ENCODE measurements at places on chromosomes 7 and 10.

GRCh38 chr10:131082991-131083481, 228.5 kb downstream of the TCERG1L start:
- DNase-seq = no peak

DNA sequence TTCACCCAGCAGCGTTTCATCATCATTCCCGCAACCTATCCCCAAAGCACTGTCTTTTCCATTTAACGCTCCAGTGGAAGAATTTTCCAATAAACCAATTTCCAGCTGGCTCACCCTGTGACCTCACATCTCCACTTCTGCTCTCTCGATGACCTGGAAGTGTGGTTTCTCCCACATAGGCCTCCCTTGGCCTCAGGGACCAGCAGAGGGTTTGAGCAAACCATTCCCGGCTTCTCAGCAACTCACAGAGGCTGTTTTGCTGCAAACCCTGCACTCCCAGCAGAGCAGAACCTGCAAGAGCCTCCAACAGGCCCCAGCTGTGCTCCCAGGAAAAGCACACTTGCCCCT, 523.0 kb upstream of the FOXK1 start:
- no peak for DNase-seq

DNA sequence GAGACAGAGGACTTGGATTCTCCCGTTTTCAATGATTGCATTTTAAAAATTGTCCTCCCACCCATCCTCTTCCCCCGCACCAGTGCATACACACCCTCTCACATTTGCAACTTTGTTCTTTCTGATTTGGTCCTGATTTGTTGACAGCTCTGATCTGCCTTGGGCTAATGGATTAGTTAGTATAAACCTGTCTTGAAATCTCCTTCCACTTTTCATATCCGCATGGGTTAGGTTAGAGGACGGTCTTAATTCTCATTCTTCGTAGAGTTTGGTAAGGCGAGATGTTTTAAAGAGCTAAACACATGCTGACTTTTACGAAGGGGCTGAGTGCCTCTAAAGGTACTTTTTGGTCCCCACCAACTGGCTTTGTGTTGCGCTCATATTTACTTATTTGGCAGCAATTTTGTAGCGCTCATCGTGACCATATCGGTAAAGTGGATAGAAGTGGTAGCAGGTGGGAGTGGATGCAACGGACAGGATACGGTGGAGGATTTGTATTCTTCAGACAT, 1.1 kb downstream of the AHR start:
- DNase-seq = no peak

DNA sequence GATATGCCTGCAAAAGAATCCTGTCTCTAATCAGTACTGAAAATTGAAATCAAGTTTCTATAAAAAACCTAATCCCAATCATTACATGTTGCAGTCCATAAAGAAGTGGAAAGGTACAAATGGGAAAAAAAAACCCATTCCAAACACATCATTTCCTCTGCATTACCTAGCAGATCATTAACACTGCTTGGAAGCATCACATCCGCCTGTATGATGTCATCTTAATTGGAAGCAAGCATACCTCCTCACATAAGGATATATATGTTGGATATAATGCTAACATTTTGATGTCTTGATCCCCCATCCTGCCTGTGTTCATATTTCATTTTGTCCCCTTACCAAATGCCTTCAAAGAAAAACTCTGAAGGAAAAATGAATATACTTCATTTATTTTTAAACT, 241.3 kb upstream of the AOAH start:
- no peak for DNase-seq

DNA sequence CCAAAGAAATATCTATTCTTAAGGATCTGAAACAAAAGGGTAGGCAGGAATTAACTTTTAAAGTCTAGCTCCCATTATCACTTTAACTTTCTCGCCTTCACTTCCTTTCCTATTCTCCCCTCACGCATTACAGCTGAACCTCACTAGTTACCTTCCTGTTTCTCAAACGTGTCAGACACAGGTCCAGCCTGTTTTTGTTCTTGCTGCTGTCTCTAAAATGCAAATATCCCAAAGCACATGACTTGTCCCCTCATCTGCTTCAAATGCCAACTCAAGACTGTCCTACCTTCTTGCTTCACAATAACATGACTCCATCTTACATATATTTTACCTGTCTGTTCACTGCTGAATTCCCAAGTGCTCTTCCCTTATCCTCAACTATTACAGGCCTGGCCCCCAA, 17.6 kb downstream of the ZDHHC6 start:
- DNase-seq = no peak

GRCh38 chr10:131972474-131973071, 9.2 kb downstream of the BNIP3 start:
- no peak for DNase-seq

DNA sequence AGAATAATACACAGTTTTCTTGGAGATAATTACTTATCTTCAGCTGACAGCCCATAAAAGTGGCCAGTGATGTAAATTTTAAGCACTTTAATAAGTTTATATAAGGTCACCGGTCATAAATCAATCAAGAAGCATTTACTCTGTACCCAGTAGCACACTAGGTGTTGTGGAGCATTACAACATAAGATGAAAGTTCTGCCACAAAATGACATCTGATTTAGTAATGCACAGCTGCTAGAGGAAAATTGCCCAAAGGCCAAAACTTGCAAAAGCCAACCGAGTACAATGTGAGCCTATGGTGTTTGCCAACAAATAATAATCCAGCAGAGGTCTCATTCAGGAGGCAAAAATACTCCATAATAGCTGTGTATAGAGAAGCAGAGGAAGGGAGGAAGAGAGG, 63.6 kb downstream of the GPR37 start:
- DNase-seq = no peak

DNA sequence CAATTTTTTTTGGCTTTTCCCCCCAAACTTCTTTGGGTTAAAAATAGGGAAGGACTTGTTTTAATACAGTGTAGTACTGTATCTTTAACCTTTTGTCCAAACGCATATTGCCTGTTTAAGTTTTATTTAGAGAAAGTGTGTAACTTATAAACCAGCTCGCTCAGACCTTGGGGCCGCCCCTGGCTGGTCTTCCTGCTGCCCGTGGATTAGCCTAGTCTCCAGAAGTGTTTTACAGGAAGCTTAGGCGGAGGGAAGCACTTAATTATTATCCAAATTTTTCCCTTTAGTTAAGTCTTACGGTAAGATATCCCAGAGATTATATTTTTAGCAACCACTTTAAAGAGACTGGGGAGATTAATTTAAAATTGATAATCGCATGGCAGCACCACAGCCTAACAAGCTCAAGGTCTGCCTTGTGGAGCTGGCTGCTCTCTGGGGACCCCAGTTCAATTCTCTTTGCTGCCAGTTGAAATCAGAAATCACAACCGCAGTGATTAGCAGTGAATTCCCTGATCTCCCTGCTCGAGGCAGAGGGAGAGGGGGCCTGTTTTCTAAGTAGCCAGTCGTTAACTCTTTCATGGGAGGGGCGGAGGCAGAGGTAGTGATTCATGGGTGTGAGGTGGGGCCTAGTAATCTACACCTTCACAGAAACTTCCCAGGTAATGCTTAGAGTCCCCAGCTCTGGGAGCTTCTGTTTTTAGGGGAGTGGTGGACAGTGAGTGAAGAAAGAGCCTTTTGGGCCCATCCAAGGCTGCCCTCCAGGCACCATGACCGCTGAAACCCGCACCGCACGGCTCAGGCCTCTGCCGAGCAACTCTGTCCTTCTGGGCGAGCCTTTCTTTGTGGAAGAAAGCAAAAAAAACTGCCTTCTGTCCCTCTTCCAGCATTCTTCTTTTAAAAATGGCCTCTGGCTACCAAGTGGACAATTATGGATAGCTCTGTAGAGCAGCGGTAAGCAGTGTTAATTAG, 548.7 kb upstream of the GALNT17 start:
- no peak for DNase-seq

DNA sequence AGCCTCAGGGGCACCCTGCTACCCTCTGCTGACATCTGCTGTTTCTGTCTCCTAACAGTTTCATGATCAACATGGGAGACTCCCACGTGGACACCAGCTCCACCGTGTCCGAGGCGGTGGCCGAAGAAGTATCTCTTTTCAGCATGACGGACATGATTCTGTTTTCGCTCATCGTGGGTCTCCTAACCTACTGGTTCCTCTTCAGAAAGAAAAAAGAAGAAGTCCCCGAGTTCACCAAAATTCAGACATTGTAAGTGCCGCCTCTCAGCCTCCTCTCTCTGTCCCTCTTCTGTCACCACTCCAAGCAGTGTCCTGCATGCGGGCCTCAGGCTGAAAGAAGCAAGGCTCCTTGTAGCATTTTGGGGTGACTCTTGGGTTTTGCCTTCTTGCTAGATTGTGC, 39.0 kb downstream of the POR start:
- DNase-seq = no peak

DNA sequence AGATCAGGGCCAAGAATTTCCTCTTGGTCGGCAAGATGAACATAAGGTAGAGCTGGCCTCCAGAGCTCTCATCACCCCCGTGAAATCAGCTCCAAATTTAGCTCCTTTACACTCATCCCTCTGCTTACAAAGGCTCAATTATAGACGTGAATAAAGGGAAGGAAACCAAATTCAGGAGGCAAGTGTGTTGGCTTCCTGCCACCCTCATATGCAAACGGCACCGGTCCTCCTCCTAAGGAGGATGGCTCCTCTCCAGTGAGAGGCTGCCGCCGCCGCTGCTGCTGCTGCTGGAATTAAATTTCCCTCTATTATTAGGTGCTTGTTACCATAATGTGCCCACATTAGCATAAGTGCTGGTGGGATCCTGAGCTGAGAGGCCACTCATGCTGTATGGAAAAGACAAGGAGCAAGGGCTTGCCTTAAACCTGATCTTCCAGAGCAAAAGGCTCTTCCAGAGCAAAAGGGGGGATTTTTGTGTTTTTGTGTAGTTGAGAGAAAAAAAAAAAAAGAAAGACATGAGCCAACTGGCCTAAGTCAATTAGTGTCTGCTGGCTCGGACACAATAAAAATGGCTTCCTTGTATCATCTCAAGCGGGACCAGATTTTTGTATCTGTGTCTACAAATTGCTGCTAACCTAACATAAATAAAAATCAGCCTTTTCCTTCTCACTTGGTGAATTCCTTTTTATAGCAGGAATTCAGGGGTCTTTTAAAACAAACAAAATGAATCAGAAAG, 68.4 kb downstream of the CDHR3 start:
- no peak for DNase-seq

- DNase-seq = no peak
Measured at GRCh38 chr10:7813481-7813880, 4.8 kb upstream of the TAF3 start.

- no peak for DNase-seq
Measured at GRCh38 chr7:29300649-29301048, 106.1 kb downstream of the CHN2 start.

DNA sequence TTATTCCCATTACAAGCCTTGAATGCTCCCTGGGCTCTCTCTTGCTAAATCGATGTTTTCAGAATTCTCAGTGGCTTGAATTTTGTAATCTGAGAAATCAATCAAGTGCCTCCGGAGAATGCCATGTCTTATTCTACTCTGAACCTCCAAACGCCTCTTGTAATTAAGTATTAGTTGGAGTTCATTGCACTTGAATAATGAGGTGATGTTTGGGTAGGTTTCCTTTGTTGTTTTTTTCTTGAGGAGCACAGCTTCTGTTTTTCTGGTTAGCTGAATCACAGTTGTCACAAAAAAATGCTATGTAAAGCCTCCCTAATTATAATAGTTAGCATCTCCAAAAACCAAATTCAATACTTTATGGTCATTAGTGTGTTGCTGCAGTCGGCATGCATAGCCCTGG, 100.3 kb downstream of the PLPP4 start:
- DNase-seq = no peak

DNA sequence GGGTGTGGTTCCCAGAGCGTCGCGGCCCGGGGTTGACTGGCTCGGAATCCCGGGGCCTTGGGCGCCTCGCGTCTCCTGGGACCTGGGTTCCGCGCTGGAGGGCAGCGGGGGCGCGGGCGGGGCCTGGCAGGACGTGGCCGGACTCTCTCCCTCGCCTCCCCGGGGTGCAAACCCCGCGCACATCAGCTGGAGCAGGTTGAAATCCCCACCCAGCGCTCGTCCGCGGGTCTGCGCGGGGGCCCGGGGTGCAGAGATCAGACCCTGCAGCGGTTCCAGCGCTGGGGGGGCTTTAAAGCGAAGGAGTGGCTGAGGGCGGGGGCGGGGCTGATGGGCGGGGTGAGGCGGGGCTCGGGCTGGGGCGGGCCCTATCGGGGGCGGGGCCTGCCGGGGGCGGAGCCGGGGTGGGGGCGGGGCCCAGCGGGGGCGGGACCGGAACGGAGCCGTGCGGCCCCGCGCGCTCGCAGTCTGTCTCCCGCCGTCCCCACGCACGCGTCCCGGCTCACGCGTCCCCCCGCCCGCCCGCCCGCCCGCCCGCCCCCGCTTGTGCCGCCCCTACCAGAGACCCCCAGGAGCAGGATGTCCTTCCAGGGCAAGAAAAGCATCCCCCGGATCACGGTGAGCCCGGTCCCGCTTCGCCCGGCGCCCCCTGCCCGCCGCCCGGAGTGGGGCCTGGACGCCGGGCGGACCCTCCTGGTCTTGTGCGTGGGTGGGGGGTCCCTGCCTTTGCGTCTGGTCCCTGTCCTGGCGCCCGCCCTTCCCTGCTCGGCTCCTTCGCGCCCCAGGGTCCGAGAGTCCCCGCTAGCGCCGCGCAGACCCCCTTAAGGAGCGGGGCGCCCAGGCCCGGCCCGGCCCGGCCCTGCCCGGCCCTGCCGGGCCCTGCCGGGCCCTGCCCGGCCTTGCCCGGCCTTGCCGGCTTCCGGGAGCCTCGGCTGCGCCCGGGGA, at the start of gene DPYSL4:
Gene DPYSL4, plus strand, starts transcription at position 461 of the 942 bp plus-strand sequence. Its CDS starts 116 bp downstream, at position 577.
- no peak for DNase-seq

GRCh38 chr10:6486309-6486708, 93.8 kb downstream of the PRKCQ start:
- DNase-seq = no peak

- no peak for DNase-seq
Measured at GRCh38 chr7:100803398-100804161, 23.7 kb downstream of the EPHB4 start.

DNA sequence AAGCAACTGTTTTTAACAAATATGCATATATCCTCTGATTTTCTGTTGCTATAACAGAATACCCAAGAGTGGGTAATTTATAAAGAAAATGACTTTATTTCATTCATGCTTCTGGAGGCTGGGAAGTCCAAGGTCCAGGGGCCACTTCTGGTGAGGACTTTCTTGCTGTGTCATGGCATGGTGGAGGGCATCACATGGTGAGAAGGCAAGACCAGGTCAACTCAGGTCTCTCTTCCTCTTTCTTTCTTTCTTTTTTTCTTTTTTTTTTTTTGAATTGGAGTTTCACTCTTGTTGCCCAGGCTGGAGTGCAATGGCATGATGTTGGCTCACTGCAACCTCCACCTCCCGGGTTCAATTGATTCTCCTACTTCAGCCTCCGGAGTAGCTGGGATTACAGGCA, 303.0 kb upstream of the C7orf33 start:
- no peak for DNase-seq

GRCh38 chr7:134450294-134451000, 8.5 kb downstream of the AKR1B1 start:
- no peak for DNase-seq

GRCh38 chr10:118720685-118721538, 33.9 kb downstream of the CACUL1 start:
- peak; percentile 9 for DNase-seq

- no peak for DNase-seq
Measured at GRCh38 chr7:74164985-74165456, 9.1 kb upstream of the EIF4H start.

DNA sequence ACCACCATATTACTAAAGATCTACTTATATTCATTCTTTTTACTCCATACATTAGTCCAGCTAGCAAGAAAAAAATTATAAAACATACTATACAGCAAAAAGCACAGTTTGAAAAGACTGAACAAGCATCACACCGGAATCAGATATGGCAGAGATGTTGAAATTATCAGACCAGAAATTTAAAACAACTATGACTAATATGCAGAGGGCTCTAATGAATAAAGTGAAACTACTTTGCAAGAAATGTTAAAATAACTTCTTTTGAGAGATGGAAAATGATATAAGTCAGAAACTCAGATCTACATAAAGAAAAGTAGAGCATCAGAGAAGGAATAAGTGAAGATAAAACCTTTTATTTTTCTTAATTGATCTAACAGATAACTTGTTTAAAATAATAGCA, 50.9 kb downstream of the SGCE start:
- DNase-seq = no peak

All from T-helper 22 cell (primary cell).